ENCODE measurements at places on chromosomes 2 and 18.

- DNase-seq: peak; percentile 69
These were observed at the start of gene GULP1 for GRCh38 chr2:188291617-188292347. Gene GULP1 (plus strand): TSS chr2:188291874. CDS start chr2:188477703, 185,829 bp downstream.

GRCh38 chr2:55451699-55452098, 32.0 kb upstream of the CCDC88A start:
- DNase-seq: no peak

DNA sequence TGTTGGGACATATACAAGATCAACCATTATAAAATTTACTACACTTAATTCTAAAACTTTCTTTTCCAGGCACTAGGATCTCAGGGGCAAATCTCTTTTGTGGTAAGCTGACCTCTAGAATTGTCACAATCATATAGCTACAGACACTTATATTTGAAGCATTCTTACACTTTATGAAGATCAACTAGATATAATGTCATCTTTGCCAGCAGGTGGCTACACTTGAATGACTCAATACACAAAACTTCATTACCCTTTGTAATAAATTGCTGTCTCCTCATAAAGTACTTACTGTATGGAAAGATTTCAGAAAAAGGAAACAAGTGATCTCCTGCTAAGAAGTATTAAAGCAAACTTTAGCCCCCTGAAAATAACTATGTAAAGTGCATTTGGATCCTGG, 77.8 kb downstream of the RDH14 start:
- no peak for DNase-seq

DNA sequence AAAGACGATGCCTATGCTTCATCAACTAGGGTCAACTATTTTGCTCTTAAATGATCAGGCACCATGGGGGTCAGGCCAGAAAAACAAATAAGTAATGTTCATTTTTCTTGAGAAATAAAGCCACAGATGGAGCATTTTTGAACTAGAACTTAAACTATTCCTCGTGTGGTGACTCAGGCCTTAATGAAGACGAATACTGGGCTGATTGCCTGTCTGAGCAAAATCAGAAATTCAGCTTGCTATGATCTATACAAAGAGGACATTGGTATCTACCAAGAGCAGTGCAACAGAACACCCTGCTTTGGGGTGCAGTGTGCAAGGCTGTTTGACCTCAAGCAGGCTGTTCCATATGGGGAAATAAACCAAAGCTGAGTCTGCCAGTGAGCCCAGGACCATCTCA, 176.0 kb downstream of the NRP2 start:
- no peak for DNase-seq

DNA sequence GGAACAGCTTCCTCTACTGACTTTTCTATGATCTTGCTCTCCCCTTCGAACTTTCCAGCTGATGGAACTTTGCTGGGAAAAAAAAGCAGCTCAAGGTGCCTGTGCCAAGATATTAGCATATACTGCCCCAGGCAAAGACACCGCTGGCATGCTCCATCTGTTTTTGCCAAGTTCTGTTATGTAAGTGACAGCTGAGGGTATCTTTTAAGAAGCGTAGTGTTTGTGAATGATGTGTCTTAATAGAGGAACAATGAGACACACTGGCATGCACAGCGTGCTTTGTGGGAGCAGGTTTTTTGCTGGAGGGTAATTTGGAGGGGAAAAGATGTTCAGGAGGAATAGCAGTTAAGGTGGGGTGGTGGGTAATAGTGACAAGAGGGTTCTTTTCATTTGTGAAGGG, 47.8 kb downstream of the SLC4A3 start:
- DNase-seq: no peak

DNA sequence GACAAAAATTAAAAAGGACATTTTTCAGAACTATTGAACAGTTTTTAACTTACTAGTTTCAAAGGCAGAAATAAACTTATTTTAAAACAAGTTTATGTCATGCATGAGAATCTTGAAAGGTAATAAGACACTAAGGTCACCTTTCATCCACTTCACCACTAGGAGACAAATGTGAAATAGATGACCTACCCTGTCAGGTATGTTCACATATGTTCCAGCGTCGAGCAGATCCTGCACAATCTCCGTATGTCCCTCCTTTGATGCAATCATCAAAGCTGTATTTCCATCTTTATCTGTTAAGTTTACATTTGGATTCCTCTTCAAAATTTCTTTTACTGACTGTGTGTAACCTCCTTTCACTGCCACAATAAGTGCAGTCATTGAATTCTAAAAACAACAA, 34.7 kb downstream of the KIDINS220 start:
- DNase-seq: no peak

- DNase-seq: no peak
These were observed 88.1 kb downstream of the EPB41L3 start for GRCh38 chr18:5455674-5456073.

DNA sequence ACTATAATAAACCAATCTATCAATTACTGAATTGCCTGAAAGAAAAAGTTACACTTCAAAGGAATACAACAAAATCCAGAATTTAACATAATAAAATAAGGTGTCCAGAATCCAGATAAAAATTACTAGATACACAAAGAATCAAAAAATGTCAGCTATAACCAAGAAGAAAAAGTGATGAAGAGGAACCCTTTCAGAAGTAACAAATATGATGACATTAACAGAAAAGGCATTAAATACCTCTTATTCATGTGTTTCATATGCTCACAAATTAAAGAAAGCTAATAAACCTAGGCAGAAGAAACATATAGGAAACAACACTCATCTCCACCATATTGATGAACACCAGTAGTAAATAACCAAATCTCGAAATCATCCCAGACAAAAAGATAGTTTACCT, 722.8 kb downstream of the ADCYAP1 start:
- DNase-seq: no peak

- no peak for DNase-seq
These were observed 74.5 kb downstream of the MDH1 start for GRCh38 chr2:63663013-63663864.

DNA sequence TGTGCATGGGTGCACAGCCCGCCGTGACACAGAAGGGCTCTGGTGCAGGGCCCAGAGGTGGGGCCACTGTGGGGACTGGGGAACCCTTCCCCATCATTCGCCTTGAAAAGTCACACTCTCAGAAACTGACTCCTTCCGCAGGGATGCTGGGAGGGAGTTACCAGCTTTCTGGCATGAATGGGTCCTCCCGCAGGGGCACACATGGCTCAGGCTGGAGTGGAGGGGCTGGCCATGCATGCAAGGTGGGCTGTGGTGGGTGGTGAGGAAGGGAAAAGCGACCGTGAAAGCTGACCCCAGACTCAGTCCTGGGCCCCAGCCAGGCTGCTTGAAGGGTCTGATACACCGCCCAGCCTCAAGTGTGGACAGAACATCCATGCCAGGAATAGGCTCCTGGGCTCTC, 201.1 kb downstream of the TNS1 start:
- DNase-seq: no peak

DNA sequence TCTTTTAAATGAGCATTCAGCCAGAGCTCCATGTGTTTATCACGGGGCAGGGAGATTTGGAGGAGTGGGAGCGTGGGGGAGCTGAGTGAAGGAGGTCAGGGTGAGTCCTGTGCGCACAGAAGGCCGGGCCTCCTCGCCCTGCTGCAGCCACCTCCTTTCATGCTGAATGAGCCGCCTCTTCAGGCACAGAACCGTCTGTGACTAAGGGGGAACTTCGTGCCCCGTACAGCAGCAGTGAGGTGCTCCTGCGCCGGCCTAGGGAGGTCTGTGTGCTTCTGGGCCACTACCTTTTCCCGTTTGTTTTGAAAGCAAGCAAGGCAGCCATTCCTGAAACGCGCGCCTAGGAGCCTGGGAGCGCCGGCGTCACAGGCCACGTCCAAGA, 27.1 kb upstream of the ZNF516 start:
- DNase-seq: no peak

DNA sequence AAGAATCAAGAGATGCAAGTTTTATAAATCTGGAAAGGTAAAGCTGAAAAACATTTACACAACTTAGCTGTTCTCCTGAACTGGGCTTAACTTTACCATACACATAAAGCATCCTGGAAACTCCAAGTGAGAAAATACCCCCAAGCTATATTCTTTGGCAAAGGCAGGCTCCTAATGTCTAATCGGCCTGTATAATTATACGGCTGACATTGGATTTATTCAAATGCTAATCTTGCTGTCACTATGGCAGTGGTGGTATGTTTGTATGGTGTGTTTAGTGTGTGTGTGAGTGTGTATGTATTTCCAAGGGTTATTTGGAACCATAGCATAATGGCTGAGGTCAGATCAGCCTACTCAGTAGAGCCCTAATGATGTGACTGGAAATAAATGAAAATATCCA, 1031.8 kb upstream of the ZEB2 start:
- DNase-seq: no peak

DNA sequence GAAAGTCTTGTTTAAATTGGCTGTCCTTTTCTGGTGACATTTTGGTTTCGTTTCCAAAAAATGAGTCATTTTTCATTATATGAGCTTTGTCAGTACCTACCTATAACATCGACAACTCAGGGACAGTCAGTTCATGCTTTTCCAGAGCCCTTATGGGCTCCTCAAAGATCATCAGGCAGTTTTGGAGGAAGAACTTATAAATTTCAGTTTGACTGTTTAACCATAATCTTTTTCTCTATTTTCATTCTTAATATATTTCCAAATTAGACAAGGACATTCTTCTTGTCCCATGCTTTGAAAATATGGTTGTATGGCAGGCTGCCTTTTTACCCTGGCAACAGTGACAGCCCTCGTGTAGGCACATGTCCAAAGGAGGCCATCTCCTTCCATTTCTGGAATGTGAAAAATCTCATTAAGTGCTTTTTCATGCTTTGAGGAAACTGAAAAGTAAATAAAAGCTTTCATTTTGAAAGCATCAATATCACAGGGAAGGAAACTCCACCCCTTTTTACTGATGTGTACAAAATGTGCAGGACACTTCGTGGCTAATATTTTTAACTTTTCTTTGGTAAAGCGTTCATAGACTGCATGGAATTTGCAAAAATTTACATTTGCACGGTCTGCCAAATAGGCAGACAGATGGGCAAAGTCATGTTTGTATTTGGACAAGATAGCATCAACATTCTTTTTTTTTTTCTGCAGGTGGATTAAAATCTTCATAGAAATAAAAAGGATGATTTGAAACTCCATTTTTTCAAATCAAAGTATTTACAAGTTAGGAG, 7.2 kb upstream of the PROC start:
- peak; percentile 43 for DNase-seq

- DNase-seq: no peak
These were observed 201.9 kb upstream of the NT5C1B start for GRCh38 chr2:18791172-18791797.

DNA sequence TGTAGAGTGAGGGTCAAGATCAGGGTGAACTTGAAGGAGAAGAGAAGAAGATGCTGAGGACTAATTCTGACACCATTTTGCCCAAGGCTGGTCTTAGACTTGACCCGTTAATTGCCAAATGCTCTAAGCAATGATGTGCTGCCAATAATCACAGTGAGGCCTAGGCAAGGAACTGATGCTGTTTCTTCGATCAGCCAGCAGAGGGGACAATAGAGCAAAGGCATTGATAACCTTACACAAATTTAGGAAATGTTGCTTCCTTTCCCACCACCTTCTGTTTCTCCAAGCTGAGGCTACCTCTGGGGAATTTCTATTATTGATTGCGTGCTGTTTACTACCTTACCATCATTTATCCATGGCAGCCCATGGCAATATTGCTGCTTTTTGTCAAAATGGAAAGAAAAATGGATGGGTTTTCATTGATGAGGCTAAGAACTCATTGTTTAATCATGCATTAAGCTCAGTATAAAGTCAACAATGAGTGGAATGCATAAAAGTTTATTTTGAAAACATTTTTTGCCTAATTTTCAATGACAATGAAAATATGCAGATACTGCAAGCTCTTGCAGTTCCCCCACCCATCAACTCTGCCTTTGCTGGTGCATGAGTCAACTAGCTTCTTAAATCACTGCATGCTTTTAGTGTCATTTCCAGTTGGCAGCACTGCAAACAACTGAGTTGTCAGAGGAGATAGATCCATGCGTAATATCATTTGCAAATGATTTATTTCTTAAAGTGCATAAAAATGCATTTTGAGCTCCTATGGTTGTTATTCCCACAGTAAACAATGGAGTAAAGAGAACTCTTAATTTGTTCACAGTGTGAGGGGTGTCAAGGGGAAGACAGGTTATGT, 116.4 kb upstream of the NYAP2 start:
- DNase-seq: no peak

DNA sequence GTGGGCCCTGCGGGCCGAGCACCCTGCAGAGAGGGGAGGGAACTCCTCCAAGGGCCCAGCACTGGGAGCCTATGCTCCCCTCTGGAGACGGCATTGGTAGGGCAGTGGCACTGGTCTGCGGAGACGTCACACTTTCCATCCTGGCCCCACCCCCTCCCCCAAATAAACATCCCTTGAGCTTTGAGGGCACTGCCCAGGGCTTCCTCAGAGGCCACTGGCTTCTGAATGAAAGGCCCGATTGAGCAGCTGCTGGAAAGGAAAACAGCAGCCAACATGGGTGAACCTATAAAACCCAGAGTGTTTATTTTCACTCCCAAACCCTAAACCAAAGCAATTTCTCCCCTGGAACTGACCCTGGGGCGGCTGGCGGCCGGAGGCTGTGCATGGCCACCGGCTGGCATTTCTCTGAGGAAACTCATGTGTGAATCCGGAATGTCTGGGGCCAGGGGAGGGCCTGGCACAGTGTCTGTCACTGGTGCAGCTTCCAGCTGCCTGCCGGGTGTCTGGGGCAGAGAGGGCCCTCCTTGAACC, 138.9 kb downstream of the DYSF start:
- no peak for DNase-seq
